ENCODE measurements at places on chromosomes 6 and 20.

DNA sequence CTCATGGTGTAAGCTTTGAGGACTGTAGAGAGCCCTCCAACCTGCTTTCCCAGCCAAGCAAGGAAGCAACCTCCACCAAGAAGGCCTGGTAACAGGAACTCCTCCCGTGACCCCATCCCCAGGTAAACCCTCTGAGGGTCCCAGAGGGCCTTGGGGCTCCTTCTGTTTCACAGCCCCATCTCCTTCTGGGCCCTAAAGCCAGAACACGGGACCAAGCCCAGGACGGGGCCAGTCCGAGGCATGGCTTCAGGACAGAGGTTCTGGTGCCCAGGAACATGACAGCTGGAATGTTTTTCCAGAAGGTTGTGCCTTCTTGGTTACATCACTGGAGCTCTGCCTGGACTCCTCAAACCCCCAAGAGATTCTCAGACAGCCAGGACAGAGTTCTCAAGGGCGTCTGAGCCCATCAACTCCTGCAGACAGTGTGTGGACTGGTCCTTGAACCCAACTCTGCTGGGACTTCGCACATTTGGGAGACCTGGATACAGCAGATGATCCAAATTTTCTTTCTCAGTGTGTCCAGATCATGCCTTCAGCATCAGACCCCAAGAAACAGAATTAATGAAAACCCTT lies 43.1 kb downstream of the RRBP1 start:
- no peak for DNase-seq

DNA sequence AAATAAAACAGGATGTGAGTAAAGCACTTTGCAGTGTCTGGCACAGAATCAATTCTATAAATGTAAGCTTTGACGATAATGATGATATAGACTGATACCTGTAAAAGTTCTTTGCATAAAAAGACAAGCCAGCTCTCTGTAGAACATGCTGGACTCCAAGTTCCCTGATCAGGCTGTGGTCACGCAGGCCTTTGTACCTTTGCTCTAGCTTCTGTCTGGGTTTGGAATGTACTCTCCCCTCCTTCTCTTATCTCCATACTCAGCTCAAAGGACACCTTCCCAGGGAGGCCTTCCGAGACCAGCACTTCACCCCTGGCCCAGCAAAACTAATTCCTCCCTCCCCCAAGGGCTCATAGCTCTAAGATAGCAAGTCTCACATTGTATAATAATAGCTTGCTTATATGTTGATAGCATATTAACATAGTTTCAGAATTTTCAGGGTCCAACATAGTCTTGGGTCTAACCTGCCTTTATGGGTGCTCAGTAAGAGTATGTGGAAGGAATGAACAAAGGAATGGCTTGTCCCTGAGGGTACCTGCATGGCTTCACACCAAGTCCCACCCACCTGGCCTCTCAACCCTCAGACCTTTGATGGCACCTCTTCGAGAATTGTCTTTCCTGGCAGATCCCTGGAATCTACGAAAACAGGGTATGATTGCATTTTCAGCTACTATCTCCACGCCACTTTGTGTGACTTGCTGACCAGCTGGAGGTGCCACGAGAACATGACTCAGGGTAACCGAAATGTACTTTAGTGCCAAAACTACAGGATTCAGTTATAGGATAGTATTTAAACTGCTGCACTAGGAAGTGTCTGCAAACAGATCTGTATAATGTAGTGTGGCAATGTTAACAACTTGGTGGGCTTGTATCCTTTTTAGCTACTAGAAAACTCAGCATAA lies 41.7 kb upstream of the PIM1 start:
- DNase-seq, result peak; percentile 73

DNA sequence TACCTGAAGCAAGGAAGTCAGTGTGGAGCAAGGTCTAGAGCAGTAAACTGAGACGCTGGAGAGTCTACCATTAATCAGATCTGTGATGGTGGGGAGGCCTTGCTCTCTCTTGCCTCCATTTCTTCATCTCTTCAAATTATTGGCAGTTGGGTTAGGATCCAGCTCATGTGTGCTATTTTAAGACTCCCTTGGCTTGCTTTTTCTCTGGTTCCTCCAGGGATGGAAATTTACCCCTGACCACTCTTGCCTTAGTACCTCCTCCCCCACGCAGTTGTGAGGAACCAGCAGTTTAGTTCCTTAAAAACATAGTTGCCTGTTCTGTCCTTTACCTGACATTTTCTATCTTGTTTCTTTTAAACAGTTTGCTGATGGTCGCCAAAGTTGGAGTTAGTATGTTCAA lies 7.4 kb downstream of the TMEM14C start:
- no peak for DNase-seq

DNA sequence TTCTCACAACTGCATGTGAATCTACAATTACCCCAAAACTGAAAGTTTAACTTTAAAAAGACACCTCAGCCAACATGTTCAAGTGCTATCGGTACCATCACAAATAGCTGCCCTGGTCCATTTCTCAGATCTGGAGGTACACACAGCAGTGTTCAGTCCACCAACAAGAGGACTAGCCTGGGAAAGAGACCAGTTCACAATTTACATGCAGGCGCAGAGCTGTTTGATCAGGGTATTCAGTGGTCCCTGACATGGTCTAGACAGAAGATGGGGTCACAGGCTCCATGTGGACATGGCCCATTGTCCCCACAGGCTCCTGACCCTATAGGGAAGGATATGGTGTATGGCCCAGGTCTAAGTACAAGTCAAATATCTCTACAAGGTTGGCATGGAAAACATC lies 15.6 kb upstream of the TGM6 start:
- DNase-seq, result no peak

DNA sequence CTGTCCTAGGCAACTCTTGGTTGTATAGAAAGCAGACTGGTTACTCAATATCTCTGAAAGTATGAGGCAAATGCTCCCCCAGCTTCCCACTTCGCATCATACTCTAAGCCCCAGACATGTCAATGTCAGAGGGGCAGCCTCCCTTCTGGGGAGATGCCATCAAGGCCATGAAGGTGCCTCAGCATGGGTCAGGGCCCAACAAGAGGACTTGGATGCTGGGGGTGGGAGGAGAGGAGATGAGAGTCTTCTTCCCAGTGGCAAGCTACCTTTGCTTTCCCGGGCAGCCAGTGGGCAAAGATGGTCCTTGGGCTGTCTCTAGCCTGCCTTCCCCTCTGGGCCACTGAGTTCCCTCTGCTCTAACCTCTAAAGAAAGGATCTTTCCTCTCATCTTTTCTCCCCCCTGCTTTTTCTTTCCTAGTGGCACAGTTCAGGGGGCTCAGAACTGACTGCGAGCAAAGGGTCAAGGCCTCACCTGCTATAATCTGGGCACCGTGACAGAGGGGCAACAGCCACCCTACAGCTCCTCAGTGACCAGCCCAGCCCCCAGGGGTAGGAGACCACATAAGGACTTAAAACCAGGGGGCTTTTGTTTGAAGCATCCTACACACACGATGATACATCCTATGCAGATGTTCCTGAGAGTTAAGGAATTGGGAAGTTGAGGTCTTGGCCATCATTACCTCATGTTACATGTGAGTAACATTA lies 26.2 kb downstream of the MOCS1 start:
- no peak for DNase-seq

- no peak for DNase-seq
These were observed 36.8 kb upstream of the IRF4 start for GRCh38 chr6:354631-355280.

GRCh38 chr6:151229401-151230276 lies 10.1 kb upstream of the AKAP12 start:
- DNase-seq, result no peak

- no peak for DNase-seq
These were observed 4.9 kb downstream of the HCK start for GRCh38 chr20:32056708-32057483.

- DNase-seq, result no peak
These were observed 74.2 kb downstream of the SLC22A23 start for GRCh38 chr6:3382326-3383279.

DNA sequence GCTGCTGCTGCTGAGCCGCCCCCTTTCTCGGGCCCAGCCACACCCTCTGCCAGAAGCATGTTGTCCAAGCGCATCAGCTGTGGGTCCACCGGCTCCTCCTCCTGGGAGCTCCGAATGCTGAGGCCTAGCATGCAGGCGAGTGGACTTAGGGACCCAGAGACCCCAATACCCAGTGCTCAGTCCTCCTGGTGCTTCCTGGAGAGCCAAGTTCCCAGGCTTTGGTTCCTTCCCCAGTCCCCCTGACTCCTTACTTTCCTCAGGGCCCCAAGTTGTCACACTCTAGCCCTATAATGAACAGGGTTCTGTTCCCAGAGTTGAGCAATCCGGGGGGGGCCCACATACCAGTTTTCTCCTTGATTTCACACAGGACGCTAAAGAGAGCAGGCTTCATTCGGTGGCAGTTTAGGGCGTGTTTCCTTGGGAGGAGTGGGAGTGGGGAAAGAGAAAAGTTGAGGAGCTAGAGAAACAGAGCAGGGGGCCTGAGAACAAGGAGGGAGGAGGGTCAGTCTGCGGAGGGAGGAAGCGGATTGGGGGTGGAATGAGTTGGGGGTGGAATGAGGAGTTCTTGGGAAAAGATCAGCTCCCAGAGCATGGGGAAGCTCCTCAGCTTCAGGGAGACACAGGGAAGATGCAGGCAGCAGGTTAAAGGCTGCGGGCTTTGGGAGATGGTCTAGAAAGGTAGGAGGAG lies 1.5 kb downstream of the PBX2 start:
- DNase-seq, result peak; percentile 32

DNA sequence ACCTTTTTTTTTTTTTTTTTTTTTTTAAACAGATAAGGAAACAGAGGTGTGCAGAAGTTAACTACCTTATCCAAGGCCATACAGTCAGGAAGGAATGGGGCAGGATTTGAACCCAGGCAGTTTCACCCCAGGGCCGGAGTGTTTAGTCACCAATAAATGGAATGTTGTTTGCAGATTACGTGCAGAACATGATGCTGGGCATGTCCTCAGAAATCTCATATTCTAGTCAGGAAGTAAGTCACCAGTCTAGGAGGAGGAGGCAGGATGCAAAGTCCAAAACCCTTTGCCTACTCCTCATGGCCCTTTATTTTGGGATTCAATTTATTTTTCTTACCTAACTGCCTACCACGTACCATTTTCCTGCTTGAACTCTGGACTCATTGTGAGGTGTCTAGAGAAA lies 57.1 kb upstream of the LRRC1 start:
- no peak for DNase-seq

DNA sequence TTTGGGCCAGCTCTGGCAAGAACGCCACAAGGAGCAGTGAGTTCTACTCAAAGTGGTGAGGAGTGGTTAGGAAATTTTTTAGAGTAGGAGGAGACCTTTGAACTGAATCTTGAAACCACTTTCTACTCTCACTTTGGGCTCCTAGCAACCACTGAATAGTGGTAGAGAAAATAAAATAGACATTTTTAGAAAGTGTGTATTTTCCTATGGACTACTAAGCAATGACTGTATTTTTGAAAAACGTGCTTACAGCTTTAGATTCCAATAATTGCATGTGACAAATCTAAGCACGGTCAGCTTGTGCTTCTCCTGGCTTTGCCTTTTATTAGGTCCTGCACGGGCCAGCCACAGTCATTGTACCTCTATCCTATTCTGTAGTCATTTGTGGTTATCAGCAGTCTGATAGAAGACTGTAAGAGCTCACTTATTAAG lies 8.7 kb upstream of the IFNGR1 start:
- DNase-seq, result no peak

GRCh38 chr6:161906571-161906970 lies 632.7 kb upstream of the AGPAT4 start:
- DNase-seq, result no peak

GRCh38 chr6:125612345-125612846 lies 137.0 kb upstream of the HEY2 start:
- DNase-seq, result peak; percentile 59

GRCh38 chr20:60408435-60408834 lies 450.2 kb downstream of the CDH26 start:
- DNase-seq, result no peak

DNA sequence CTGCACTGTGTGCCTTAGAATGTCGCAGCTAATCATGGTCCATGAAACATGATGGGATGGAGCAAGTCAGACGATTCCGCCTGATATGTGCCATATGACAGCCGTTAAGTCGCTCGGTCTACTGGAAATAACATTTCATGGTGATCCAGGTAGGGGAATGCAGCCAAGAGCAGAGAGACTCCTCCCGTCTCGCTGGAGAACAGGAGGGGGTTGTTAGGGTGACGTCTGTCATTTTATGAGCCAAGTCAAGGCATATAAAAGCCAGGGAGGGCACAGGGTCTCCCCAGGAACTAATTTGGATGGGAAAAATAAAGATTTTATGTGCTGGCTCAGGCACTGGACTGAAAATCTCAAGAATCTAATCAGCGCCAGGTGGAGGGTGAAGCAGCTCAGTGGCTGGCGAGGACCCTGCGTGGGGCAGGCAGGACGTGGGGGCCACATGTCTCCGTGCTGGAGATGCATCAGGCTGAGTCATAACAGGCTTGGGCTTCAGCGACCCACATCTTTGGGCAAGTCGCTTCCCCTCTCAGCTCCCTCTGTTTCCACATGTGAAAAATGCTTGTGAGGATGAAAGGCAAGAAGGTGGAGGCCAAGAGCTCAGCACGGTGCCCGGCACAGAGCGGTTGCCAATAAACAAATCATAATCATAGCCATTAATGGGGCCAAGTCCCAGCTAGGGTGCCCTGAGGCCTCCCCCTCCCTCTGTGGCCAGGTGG lies 234.6 kb downstream of the ANKRD60 start:
- peak; percentile 9 for DNase-seq

DNA sequence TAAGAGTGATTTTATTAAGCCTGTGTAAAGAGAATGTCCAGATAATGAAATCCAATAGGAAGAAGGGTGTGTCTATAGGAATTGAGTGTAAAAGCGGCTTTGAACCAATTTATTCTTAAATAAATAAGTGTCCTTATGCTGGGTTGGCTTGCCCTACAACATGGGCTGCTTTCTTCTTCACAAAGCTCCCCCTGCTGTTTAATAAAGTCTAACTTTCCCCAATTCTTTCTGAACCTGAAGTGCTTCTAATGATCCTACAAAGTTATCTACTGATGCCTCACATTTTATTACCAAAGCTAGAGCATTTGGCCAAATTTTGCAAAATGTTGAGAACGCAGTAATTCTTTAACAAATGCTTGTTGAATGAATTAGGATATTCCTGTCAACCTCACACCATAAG lies 36.3 kb upstream of the SIRT5 start:
- peak; percentile 64 for DNase-seq

DNA sequence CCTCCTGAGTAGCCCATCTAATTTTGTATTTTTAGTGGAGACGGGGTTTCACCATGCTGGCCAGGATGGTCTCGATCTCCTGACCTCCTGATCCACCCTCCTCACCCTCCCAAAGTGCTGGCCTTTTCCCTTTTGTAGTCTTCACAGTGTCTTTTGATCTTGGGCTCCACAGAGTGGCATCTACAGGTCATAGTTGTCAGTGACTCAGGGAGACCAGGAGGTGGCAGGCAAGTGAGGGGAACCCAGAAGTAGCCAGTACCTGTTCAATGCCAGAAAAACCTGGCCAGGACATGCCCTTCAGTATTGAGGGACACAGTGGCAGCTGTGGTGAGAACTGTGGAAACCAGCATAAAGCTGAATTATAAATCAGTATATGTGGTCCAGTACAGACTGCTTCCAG lies 19.6 kb downstream of the RPP21 start:
- DNase-seq, result no peak

GRCh38 chr6:109051301-109052017 lies 43.2 kb downstream of the SESN1 start:
- no peak for DNase-seq

Data from fibroblast of gingiva (primary cell).